Smooth muscle cell of the brain vasculature (primary cell): ENCODE measurements at places on chromosomes 5 and 9.

DNA sequence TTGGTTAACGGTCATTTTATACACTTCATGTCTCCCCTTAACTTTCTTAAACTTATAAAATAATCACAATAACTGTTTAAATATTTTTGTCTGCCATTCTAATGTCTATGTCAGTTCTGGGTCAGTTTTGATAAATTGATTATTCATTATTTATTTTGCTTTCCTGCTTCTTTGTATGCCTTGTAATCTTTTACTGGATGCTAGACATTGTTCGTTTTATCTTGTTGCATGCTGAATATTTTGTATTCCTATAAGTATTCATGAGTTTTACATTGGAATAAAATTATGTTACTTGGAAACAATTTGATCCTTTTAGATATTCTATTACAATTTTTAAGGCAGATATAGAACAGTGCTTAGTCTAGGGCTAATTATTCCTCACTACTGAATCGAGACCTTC is 952.0 kb downstream of the NR2F1-AS1 start:
- DNase-seq = no peak

GRCh38 chr9:72809586-72809985 is 143.3 kb downstream of the ALDH1A1 start:
- no peak for DNase-seq

DNA sequence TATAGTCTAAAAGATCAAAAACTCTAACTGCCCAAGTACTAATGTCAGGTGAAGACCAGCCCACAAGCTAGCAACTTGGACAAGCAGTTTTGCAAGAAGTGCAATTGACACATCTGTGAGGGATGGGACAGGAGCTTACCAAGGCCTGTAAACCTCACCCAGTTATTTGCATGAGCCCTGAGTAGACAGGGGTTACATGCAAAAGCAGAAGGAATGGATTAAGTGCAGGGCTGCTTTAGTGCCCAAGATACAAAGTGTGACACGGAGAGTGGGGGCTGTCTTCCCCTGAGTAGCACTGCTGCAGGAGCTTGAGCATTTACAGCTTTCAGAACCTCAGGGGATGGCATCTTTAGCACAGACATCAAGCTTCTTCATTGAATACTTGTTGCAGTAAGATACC is 286.7 kb downstream of the ELAVL2 start:
- no peak for DNase-seq

DNA sequence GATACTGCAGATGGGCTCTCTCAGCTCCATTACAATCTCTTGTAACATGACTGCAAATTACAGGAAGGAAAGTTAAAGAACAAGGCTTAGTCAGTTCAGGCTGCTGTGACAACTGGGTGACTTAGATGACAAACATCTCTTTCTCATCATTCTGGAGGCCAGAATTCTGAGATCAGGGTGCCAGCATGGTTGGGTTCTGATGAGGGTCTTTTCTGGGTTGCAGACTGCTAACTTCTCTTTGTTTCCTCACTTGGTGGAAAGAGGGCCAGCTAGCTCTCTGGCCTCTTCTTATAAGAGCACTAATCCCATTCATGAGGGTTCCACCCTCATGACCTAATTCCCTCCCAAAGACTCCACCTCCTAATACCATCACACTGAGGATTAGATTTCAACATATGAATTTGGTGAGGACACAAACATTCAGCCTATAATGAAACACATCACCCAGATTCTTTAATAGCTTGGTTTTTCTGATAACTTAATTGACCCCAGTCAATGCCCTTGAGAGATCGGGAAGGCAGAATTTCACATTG is 73.6 kb upstream of the MAMDC2 start:
- DNase-seq = no peak

GRCh38 chr5:157157293-157157891 is 8.7 kb downstream of the GARIN3 start:
- no peak for DNase-seq

DNA sequence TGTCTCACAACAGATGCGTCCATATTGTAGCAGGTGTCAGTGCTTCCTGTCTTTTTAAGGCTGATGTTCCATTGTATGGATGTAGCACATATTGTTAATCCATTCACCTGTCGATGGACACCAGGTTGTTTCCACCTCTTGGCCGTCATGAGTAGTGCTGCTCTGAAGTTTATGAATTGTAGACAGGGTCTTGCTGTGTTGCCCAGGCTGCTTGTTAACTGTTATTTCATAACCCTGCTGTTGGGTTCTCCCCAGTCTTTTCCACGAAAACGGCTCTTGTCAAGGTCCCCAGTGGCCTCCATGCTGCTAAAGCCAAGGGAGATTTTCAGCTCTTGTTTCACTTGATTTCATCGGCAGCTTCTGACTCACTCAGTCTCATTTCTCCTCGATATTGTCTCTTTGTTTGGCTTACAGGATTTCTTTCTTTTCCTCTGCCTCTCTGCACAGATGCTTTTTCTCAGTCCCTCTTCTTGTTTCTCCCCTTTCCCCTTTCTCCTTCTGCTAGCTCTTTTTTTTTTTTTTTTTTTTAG is 12.1 kb upstream of the PSD2 start:
- no peak for DNase-seq

GRCh38 chr5:125928663-125929062 is 494.5 kb upstream of the GRAMD2B start:
- DNase-seq = no peak

GRCh38 chr9:35871545-35871944 is 1.3 kb upstream of the OR13J1 start:
- DNase-seq = no peak

- DNase-seq = no peak
Measured at GRCh38 chr9:83271665-83272071, 208.7 kb upstream of the RASEF start.

- DNase-seq = no peak
Measured at GRCh38 chr5:179209359-179210150, 135.7 kb downstream of the ADAMTS2 start.

GRCh38 chr5:59767681-59768151 is 125.8 kb downstream of the PDE4D start:
- DNase-seq = no peak

DNA sequence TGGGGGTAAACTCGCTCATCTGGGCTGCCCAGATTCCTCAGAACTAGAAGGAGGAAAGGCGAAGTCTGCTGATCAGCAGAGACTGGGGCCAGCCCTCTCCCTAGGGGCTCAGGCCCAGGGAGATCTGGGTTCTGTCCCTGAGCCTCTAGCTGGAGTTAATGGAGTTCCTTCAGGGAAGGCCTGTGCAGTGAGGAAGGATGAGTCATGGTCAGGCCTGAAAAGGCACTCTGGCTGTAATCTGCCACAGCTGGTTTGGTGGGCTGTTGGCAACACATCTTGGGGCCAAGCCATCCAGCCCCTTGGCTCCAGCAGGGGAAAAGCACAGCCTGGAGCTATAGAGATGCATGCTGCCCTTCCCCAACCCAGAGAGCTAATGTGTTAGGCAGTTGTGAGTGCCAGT is 459.6 kb downstream of the PRELID2 start:
- DNase-seq = no peak

- peak; percentile 2 for DNase-seq
Measured at GRCh38 chr5:12023614-12024241, 119.5 kb upstream of the CTNND2 start.

GRCh38 chr9:109012009-109012875 is 1.1 kb downstream of the CTNNAL1 start:
- DNase-seq = peak; percentile 74

- no peak for DNase-seq
Measured at GRCh38 chr9:102841376-102841775, 153.8 kb upstream of the CYLC2 start.

DNA sequence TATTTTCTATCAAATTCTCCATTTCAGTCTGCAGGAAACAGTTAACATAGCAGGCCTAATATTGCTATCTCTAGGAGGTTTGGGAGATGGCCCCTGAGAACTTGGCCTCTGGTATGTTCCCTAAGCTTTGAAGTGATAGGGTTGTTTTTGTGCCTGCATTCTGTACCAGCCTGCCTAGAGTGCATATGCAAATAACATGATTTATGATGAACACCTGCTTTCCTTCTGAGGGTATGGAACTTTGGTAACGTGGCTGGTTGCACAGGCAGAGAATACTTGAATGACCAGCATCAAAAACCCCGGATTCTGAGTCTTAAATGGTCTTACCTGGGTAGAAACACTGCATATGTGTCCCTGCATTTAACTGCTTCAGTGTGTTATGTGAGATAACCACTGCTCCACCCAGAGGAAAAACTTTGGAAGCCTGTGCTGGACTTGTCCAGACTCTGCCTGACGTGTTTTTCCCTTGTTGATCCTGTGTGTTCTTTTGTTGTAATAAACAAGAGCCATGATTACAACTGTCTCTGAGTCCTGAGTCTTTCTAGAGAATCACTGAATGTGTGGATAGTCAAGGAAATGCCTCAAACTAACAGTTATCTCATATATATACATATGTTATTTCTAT is 111.3 kb upstream of the ABCA1 start:
- DNase-seq = no peak
